ENCODE measurements at places on chromosomes 4 and X. TPM values are rescaled to one million over a fixed set of nuclear protein-coding genes. Genes with fewer than 3 reads are reported as not detected.

RAB40A gene
- total RNA-seq: 0.12 TPM

SNCA gene
- 1.4 TPM for total RNA-seq

DUSP9 gene
- total RNA-seq: not detected

NUDT10 gene
- 0.62 TPM for total RNA-seq

MEPE gene
- not detected for total RNA-seq

SLC16A2 gene
- 5.0 TPM for total RNA-seq
